Head of caudate nucleus (tissue), 42 donors: ENCODE measurements at places on chromosomes 11 and 22.

- DNase-seq = no peak
Measured at GRCh38 chr11:79973721-79974617, 533.1 kb upstream of the TENM4 start.

- no peak for DNase-seq
Measured at GRCh38 chr11:127898422-127899365, 688.7 kb downstream of the ETS1 start.

- peak; percentile 81 for DNase-seq
Measured at GRCh38 chr11:125062931-125063428, at the start of gene SLC37A2. TSS of gene SLC37A2 (plus strand) at chr11:125063305. CDS start at chr11:125063368, 63 bp downstream.

GRCh38 chr11:9046481-9046880, 42.7 kb upstream of the NRIP3 start:
- DNase-seq = no peak
